ENCODE measurements at places on chromosomes 1 and 21.

DNA sequence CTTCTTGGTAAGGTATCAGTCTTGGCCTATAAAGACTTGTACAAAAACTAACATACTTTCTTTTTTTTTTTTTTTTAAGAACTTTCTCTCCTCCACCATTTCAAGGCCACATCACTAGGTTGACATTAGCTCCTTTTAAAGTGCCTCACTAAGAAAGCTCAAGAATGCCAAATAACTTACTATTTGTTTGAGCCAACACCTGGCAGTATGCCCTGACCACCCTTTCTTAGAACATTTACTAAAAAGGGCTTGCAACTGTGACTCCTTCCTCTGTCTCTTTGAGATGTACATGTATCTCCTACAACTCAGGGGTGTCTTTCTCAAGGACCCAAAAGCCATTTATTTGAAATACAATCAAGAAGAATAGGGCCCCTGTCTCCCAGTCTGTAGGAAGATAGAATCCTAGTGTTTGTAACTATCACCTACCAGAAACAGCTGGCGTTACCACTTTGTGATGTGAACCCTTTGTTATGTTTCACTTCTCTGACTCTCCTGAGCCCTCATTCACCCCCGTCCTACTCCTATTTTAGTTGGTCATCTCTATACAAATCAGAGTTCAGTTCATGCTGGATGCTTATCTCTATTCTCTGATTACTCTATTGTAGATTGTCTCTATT is 12.2 kb upstream of the SAMD13 start:
- DNase-seq, result no peak

GRCh38 chr1:54114001-54114400 is 38.8 kb downstream of the CDCP2 start:
- DNase-seq, result no peak

GRCh38 chr1:24673341-24673740 is 30.2 kb downstream of the SRRM1 start:
- no peak for DNase-seq

GRCh38 chr1:42946120-42946898 is 12.4 kb downstream of the SLC2A1 start:
- no peak for DNase-seq

DNA sequence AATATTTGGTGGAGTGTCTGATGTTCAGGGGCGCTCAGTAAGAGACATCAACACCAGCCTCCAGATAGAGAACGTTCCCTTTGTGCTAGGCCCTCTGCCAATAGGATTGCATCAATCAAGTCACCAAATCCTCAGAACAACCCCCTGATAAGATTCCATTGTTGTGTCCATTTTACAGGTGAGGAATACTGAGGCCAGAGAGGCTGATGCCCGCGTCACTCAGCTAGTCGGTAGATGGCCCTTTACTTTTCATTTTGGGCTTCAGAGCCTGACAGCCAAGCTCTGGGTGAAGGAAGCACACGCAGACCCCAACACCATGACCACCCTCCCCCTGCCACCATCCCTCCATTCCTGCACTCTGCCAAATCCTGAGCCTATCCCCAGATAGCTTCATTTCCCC is 406.2 kb downstream of the PTPRU start:
- DNase-seq, result no peak

- DNase-seq, result peak; percentile 94
Observed at GRCh38 chr1:98104289-98104688, 183.5 kb upstream of the DPYD start.

DNA sequence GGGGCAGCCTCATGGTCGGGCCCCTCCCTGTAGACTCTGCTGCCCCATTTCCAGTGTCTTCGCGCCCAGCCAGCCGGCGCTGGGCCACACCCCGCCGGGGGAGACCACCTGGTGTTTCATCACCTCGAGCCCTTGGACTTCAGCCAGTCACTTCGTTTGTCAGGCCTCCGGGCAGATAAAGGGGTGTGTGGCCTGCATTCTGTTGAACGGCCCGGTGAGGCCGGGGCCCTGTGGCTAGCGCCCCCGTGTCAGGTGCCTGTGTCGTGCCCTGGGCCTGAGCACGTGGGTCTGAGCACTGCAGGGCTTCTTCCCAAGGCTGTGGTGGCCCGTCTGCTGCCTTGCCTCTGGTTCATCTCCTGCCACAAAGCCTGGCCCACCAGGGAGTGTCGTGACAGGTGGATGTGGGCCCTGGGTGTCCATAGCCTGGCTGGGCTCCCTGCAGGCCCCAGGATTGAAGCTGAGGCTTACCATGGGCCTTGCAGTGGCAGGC is 65.2 kb upstream of the DIP2A start:
- peak; percentile 2 for DNase-seq

DNA sequence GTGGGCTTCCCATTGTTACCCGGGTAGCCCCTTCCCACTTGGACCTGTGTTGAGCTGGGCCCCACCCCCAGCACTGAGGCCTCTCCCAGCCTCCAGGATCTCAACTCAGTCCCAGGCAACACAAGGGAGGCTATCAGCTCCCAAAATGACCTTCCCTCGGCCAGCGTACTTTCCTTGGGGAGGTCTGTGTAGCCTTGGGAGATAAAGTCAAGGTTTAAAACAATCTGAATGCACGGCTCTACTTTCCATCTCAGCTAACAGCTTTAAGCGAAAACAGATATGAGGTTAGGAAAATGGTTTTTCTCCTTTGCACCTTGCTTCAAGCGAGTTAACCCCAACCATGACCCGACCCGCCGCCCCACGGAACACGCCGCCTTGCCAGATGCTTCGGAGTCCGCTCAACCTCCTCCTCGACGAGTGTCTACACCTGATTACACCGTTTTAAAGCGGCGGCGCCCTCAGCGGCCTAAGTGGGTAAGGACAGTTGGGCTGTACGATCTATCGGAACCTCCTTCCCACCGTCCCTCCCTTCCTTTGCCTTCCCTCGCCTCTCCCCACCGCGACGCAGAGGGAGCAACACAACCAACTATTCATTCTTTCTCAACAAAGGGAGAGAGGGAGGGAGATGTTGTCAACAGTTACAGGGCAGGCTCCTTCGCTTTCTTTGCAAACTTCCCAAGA is 1.1 kb downstream of the BCAR3 start:
- DNase-seq, result peak; percentile 52

GRCh38 chr21:26835027-26835713 is 10.0 kb downstream of the ADAMTS1 start:
- no peak for DNase-seq

- no peak for DNase-seq
Observed at GRCh38 chr1:89844860-89845259, 24.0 kb downstream of the LRRC8D start.
